HFF-Myc (cell line): ENCODE measurements at places on chromosomes 5 and 9.

GRCh38 chr5:95620870-95621838, 1.3 kb downstream of the GPR150 start:
- DNase-seq: no peak

GRCh38 chr5:158303275-158303674, 444.3 kb upstream of the CLINT1 start:
- DNase-seq: no peak

- no peak for DNase-seq
Measured at GRCh38 chr5:51033215-51033614, 350.0 kb upstream of the ISL1 start.

- no peak for DNase-seq
Measured at GRCh38 chr9:93918061-93918460, 37.1 kb downstream of the BARX1 start.
